NCI-H1092 treated with DMSO at 0.1 percent for 48 hours (cell line): ENCODE measurements at places on chromosomes 7 and 10.

DNA sequence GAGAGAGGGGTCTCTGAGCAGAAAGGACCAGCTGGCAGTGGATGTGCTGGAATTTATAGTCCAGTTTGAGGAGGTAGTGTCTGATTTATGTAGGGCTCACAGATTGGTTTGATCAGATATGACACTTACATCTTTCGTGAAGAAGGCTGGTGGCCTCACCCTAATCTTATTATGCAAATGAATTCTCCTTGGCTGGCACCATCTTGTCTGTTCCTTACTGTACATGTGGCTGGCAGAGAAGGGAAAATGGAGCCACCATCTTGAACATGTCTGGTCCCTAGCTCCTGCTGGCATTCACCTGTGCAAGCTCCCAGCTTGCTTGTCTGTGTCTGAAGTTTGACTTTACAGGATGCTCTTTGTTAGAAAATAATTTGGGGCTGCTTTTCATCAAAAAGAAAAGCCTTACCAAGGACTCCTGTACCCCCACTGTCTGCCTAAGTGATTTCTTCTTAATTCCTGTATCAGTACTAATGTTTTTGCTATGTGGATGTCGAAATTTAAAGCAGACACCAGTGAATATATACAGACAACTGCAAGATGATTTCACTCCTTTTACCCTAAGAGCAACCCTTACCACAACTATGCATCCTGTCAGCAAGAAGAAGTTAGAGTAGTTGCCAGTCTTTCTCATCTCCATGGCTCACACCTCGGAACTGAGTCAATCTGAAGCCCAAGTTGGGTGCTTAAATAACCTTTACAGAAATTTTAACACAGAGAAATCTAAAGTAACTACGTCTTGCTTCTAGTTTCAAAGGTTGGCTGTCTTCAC, 322.0 kb upstream of the SEMA3D start:
- no peak for DNase-seq

DNA sequence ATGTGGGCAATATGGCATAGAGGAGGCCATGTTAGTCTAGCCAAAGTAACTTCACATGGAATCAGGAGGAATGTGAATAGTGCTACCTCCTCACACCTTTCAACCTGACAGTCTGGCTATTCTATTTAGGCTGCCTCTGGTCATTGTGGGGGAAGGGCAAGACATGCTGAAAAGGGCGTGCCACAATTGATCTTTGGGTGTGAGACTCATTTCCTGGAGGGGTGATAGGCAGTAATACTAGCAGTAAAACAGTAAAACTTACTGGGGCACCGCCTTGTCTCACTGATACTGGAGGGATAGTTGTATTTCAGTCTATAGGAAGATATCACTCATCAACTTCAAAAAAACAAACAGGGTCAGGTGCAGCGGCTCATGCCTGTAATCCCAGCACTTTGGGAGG, 88.7 kb downstream of the TMEM168 start:
- no peak for DNase-seq

DNA sequence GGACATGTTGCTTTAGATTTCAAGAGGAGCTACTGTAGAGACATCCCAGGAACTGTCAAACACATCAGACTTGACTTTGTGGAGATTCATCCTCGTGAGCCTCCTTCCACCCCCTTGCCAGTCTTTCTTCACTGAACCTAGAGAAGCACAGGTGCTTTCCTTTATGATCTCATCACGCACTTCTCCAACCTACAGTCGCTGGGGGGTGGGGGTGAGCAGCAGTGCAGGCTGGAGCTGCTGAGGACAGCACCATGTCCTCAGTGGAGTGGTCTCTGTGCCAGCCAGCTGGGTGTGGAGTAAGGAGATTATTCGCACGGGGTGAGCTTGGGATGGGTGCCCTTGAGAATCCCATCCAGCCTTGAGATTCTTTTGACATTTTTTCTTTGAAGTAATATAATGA, 88.1 kb downstream of the VOPP1 start:
- DNase-seq, result no peak

- DNase-seq, result no peak
Observed at GRCh38 chr7:139548302-139549028, 25.0 kb downstream of the CLEC2L start.

DNA sequence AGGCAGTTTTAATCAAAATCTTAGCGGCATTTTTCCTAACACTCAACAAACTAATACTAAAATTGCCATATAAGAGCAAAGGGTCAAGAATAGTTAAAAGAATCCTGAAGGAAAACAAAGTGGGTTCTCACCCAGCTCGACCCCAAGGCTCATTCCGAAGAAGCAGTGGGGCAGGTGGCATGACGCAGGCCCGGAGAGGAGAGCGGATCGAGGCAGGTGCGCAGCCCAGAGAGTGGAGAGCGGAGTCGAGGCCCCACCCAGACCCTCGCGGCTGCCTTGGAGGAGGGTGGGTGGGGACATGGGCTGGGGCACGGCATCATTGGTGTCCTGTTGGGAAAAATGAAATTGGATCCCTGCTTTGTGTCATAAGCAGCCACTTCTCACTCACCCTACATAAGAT, 109.8 kb downstream of the INPP5A start:
- no peak for DNase-seq

DNA sequence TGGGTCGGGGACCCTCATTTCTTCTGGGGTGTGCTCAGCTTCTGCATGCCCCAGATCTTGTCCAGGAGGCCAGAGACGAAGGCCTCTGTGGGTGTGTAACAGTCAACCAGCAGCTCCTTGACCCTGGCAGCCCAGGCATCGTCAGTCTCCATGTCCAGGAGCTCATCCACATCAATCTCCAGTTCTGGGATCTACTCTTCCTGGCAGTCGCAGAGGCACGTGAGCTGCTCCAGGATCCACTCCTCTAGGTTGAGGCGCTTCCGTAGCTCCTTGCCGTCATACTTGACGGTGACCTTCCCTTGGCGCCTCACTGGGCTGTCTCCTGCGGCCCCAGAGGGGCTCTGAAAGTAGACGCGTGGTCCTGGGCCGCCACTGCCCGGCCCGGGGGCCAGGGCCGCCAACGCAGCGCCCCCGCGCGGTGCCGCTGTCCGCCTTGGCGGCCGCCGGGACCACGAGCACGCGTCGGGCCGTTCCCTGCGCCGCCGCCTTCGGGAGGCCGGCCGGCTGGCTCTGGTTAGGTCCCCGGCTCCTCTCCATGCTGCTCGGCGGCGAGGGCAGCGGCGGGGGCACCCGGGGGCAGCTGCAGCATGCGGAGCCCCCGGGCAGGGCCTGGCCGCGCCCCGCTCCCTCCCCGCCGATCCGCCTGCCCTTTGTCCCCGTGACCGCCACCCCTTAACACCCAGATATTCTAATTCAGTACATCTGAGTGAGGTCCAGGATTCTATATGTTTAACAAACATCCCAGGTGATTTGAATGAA, 170.5 kb downstream of the SEPTIN7 start:
- no peak for DNase-seq

- no peak for DNase-seq
Observed at GRCh38 chr10:7507887-7508726, 97.3 kb upstream of the SFMBT2 start.

DNA sequence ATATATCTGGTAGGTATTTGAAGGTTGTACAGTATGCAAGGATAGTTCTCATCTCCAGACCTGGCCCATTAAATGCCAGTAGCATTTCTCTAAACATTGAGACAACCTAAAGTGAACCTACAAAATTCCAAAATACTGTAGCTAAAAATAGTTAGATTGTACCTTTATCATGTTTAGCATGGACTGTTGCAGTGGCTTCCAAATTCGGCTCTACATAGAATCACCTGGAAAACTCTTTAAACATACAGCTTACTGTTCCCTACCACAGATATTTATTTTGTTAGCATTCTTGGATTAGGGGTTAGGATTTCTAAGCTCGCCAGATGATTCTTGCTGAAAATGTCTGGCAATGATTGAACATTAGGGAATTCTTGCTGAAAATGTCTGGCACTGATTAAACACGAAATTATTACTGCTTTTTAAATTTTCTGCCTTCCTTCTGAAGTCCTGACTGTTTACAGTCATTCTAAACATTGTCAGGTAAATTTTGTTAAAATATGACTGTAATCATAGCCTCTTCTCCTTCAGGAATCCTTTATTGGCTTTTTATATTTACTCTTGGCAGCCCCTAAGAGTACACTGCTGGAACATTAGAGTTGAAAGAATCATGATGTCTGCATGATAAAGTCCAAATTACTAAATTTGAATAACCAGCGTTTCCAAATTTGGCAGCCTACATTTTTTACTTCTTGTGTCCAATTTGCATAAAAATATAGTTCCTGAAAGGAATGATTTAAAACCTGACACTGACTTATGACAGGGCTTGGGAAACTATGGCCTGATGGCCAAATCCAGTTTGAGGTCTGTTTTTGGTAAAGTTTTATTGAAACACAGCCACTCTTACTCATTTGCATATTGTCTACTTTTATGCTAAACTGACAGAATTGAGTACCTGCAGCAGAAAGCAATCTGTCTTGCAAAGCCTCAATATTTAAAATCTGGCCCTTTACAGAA, 40.3 kb downstream of the SHOC2 start:
- DNase-seq, result no peak

DNA sequence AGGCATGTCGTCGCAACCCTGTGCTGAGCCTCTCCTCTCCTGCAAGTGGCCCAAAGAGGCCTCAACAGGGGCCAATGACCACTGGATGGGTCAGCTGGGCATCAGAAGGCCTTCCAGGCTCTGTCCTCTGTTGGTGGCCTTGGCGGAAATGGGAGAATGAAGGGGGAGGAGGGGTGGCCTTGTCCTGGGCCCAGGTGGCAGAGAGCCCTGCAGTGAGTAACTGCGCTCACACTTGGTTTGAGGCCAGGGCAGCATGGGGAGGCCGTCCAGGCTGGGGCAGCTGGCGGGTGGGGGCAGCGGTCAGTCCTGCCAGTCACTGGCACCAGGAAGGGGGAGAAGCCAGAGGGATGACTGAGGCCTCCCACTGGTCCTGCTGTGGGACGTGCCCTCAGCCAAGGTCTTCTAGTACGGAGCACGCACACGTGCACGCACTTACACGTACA, 59.8 kb downstream of the LHPP start:
- DNase-seq, result no peak

- DNase-seq, result no peak
Observed at GRCh38 chr10:103734731-103735130, 120.6 kb downstream of the SH3PXD2A start.

DNA sequence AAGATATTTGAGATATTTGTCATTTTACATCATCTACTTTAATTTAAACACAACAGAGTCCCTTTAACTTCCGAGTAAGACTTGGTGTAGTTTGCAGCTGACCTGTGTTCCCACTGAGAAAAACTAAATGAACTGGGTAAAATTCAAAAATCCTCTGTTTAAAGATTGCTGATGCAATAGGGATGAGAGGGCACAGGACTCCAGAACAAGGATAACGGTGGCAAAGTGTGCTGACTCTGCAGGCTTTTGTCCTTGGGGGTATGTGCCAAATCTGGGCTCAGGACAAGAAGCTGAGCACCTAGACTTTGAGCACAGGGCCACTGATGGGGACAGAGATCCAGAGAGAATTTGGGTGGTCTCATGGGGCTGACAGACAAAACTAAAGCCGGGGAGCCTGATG, 156.8 kb downstream of the CCDC71L start:
- no peak for DNase-seq

GRCh38 chr10:11113156-11113555, 95.5 kb downstream of the CELF2 start:
- DNase-seq, result no peak

- no peak for DNase-seq
Observed at GRCh38 chr10:50421026-50421719, 169.9 kb upstream of the ASAH2 start.

DNA sequence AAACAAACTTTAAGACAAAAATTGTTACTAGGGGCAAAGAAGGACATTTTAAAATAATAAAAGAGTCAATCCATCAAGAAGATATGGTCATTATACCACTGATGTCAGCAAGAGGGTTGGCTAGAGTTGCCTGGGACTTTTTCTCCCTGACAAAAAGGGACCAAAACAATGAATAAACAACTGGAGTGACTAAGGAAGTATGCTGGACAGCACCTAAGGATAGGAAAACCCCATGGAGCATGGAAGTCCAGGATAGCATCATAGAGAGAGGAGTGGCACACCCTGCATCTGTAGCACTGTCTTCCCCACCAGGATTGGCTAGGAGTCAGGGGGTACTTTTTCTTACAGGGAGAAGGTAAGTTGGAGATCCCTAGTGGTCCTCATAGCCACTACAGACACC, 73.5 kb upstream of the MACROH2A2 start:
- no peak for DNase-seq

DNA sequence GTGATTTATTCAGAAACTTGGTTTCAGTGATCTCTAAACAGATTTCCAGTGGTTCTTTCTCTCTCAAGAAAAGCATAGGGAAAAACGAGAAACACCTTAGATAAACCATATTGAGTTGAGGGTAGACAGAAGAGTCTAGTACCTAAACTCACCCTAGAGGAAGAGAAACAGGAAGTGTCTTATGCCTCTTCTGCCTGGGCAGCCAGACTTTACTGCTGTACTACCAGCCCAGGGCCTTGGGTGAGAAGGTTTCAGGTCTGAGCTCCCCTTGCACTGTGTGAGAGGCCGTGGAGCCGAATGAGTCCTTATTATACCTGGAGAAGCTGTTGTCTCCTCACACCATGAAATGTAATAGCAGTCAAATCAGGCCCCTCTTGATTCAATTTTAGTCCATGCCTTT, 18.2 kb downstream of the HIF1AN start:
- DNase-seq, result no peak

DNA sequence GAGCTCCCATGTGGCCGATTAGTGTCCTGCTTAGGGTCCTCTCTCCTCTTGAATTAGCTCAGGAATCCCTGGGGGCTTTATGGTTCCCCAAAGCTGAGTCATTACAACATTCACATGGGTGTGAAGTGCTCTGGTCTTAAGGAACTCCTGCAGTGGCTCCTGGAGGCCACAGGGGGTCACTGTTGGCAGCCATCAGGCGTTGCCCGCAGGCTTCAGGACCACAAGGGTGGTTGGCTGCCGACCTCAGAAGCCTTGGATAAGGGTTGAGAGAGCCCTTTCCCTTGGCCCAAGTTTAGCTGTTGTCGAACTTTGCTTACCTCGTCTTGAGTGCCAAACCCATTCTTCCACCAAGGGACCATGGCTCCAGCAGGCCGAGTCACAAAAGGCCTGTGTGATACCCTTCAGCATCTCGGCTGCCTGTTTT, 61.7 kb downstream of the SH2D4B start:
- peak; percentile 2 for DNase-seq

- no peak for DNase-seq
Observed at GRCh38 chr10:3936422-3937040, 151.5 kb upstream of the KLF6 start.
